Dorsolateral prefrontal cortex (tissue), 122 donors: ENCODE measurements at places on chromosomes 3 and 15. TPM values are rescaled to one million over a fixed set of nuclear protein-coding genes. Genes with fewer than 3 reads are reported as not detected.
A peak's percentile ranks its signal among the peaks of the same experiment; 100 is the strongest.

GRCh38 chr15:31597466-31597865, 270.8 kb downstream of the KLF13 start:
- no peak for DNase-seq

DNA sequence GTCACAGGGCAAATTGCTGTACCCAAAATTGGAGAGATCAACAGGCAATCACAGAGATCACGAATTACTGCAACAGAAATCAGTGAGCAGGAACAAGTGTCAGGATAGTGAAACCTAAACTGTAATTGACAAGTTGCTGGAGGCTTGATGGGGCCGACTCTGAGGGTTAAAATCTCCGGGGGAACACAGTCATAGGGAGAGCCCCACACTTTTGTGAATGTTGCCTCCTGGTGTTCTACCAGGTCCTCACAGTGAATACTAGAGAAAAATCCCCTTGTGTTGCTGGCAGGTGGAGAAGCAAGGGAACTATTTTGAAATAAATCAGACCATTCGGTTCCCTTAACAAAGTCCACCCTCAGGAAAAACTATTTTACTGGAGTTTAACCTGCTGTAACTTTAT, 697.5 kb upstream of the CBLB start:
- DNase-seq: no peak

DNA sequence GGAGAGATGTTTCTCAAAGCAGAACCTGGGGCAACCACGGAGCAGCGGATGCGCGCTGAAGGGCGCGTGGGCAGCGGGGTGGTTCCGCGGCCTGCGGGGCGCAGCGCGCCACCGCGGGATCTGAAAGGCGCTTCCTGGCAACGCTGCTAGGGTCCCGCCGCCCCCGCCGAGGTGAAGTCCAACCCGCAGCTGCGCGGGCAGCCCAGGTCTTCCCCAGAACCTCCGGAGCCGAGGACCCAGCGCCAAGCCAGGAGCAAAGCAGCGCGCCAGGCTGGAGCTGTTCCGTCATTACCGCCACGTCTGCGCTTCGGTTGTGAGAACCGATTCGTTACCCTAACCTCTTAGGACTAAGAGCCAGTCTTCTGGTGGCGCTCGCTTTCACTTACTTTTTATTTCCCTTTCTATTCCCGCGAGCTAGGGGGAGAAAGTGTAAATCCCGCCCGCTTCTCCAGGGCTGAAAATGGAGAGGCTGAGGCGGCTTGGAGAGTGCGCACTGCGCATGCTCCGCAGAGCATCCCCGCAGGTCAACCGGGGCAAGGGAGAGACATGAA, 3.2 kb upstream of the GABRG3 start:
- no peak for DNase-seq

DNA sequence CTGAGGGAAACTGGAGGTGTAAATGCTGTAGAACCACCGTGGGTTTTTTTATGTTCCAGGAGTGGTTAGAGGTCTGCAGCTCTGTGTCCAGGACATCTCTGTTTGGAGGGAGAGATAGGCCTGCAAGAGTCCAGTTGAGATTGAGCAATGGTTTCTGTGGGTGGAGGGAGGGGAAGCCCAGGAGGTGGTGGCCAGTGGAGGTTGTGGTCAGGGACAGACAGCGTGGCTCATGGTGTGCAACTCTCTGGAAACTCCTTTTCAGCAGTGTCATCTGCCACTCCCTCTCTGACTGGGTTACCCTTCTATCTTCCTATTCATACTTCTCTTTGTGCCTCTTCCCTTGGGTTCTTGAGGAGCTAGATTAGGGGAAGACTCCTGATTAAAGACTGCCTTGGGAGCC, 9.6 kb downstream of the XCR1 start:
- no peak for DNase-seq

DNA sequence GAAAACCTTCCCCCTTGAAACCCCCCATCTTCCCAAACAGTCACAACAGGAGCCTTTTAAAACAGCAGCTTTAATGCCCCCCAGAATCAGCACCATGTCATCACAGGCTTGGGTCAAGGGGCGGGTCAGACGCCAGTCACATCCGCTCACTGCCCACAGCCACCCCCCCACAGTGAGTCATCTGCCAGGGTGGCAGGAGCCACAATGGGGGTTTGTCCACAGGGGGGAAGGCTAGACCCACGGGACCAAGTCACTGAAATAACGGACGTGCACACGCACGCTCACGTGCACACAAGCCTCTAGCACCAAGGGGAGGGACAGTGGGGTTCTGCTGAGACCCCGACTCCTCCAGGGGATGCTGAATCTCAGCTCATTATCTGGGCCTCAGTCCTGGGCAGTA, 441 bp upstream of the UCN2 start:
- DNase-seq: peak; percentile 79

GRCh38 chr15:47412802-47413201, 304.5 kb upstream of the SEMA6D start:
- DNase-seq: no peak

DNA sequence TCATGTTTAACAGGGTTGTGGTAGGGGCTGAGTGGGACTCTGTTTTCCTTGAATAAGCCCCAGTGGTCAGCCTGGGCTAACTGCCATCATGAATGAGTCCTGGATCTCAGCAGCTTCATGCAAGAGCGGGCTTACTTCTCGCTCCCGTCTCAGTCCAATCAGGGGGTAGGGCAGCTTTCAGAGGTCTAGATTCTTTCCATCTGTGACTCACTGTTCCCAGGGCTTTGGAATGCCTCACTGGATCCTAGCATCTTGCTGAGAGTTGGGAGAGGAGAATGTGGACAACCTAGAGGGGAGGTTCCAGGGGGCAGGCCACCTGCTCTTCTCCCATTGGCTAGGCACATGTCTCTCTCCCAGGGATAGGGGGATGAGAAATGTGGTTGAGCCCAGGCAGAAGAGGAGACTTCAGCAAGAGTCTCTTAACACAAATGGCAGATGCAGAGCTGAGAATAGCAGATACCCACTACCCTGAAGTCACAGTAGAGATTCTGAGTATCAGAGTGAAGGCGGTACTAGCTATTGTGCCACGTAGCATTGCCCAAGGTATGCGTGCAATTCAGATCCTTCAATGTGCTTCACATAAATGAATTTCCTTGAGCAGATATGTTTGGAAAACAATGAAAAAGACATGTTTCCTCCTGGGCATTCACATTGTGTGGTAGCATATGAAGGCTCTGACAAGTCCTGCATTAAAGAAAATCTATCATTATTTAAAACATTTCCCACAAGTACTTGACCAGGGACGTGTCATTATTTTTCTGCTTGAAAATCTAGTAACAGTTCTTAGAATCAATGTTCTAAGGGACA, 257.7 kb upstream of the PROK2 start:
- no peak for DNase-seq

GRCh38 chr15:85704066-85704465, 90.7 kb downstream of the KLHL25 start:
- DNase-seq: no peak

- DNase-seq: no peak
Observed at GRCh38 chr15:31856581-31856980, 173.7 kb upstream of the CHRNA7 start.

DNA sequence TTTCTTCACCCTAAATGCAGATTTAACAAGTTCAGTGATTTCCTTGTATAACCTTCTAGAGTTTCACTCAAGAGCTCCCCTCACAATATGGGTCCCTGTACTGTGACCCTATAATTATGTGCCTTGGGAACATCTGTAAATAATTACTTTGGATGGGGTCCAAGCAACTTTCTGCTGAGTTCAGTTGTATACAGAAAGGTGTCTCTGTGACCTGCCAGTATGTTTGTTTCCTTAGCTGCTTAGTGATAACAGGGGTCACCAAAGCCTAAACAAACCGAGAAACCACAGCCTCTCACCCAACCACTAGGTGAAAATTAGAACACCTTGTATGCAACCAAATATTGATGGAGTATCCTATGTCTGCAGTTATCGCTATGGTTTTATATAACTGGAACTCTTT, 29.8 kb upstream of the SLC25A36 start:
- no peak for DNase-seq

GRCh38 chr3:144831955-144832716, 860.5 kb downstream of the DIPK2A start:
- no peak for DNase-seq

GRCh38 chr15:29871401-29871800, 49.1 kb upstream of the TJP1 start:
- DNase-seq: peak; percentile 53

DNA sequence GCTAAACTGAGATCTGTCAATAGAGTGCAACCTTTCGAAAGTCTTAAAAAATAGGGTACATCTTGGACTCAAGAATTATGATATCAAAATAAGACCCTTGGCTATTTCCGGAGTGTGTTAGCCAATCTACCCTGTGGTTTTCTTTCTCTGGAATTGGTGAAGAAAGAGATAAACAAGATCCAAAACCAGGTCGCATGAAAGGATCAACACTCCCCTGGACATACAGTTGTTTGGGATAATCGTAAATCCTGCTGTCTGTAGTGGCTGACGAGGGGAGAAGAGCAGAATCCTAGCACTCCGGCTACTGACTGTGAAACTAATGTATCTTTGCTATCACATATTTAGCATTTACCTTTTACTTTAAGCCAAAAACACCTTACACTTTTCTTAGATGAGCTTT, 30.9 kb downstream of the FNDC3B start:
- DNase-seq: no peak

- peak; percentile 48 for DNase-seq
Observed at GRCh38 chr3:9715764-9716437, 12.3 kb downstream of the CPNE9 start.

DNA sequence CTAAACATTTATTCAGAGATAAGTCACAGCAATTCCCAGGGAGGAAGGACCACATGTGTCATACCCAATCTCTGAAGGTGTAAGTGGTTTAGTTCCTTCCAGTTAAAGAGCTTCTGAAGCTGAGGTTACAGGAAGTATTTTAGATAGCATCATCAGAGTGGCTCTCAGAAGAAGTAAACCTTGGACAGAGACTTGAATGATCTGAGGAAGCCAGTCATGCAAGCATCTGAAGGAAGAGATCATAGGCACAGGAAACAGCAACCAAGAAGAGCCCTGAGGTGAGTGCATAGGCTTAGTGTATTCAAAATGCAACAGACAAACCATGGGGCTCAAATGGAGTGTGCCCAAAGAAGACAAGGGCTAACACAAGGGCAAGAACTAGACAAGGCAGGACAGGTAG, 210.3 kb downstream of the ULK4 start:
- no peak for DNase-seq

DNA sequence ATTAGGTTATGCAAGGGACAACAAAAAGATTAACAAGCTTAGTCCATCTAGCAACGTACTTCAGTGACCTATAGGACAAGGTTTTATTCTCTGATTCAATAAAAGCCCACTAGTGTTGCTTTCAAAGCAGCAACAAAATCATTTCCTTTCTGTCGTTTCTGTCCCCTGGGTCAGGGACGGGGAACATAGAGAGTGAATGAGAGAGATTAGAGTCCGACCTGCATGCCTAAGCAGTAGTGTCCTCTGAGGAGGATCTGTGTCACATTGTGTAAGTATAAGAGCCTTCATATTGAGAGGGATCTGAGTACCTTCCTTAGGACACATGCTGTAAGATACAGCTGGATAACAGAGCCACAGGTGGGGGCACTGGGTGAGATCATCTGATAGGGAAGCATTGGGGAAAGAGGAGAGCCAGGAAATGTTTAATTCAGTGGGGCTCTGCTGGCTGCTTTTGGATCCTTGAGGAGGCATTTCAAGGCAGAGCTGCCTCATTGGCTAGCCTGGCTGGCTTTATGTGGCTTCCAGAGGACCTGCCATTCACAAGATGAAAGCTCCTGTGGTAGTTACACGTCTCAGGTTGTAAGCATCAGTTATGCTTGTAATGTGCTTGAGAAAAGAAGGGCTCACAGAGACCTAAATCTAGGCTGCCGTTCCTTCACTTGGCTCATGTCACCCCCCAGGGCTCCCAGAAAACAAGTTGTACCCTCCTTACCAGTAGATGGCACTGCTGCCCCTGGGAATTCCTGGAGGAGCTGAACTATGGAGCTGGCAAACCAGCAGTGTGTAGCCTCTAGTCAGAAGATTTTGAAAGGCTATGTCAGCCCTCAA, 2.7 kb downstream of the TMEM108 start:
- DNase-seq: peak; percentile 85

DNA sequence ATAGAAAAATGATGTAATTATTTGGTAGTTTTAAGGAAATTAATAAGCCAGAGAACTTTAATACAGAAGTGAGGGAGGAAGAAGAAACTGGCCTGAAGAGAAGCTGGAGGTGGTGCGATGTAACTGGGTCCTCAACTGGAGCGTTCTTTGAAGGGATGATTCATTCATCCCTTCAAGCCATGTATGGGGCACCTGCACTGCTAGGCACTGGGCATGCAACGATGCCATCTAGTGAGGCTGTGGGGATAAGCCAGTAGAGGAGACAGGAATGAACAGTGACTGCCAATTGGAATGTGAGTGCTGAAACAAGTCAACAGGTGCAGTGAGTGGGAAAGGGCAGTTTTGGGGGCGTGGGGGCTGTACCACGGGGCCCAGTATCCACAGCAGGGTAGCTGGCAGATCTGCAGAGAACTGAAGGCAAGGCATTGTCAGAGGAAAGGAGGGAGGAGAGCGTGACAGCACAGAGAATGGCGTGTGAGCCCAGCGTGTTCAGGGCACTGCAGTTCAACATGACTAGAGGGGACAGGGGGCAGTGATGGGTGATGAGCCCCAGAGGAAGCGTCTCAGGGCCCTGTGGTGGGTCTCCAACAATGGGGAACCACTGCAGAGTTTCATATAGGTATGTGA, 3.8 kb upstream of the KIF23 start:
- peak; percentile 58 for DNase-seq

DNA sequence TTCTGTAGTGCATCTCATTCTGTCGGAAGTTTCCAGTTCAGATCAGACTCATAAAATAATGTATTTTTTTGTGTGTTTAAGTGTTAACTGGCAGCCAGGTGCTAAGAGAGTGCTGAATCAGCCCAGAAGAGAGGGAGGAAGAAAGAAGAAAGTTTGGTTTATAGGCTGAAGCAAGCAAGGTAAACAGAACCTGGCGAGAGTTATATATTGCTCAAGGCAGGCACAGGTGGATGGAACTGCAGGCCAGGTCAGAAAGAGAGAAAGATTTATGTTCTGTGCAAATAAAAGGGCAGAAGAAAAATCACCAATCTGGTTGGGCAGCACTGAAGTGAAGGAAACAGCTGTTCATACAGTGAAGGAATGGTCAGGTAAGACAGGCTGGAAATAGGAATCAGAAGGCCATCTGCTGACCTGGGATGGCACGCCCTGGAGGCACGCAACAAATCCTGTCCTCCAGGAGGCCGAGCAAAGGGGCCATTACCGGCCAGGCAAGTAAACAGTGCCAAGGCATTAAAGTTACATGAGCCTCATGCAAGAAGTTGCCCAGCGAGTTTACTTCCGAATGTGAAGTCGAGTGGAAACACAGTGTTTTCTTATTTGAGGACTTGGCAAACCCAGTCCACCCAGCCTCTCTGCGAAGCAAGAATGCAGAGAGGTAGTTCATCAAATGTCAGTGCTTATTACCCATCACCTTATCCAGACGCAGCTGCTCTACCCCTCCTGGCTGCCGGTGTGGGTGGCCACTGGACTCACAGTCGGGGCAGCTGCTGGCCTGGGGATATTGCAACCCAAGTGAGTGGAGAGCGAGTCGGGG, 309.8 kb downstream of the VPS13C start:
- DNase-seq: no peak

The TMC3 gene
- 0.17 TPM for total RNA-seq

The FBN1 gene
- 28.7 TPM for total RNA-seq

The BNC1 gene
- total RNA-seq: not detected
